ENCODE measurements at places on chromosomes 12 and 14. TPM values are rescaled to one million over a fixed set of nuclear protein-coding genes. Genes with fewer than 3 reads are reported as not detected.

DNA sequence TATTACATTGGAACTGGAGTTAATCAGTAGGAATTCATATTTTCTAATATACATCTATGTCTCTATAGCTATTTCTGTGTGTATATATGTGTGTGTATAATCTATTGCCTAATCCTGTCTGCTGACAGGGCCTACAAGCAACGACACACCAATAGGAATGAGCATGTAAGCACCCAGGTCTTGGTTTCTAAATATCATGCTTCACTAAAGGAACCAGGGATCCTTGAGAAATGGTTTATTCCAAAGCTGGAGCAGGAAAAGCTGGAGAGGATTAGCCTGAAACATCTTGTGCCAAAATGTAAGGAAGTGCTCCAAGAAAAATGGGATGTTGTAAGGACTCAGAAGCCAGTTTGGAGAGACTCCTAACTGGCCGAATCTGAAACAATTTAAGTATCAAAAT is 29.3 kb upstream of the LGALS3 start:
- no peaks in the 10 kb centered on the region for H3K36me3 ChIP-seq
- no peak overlapping the region for H3K27ac ChIP-seq
- H3K4me1 ChIP-seq: peaks cover 12% of the 10 kb centered on the region
- DNase-seq: no peak
- H3K4me3 ChIP-seq: no peak overlapping the region

DNA sequence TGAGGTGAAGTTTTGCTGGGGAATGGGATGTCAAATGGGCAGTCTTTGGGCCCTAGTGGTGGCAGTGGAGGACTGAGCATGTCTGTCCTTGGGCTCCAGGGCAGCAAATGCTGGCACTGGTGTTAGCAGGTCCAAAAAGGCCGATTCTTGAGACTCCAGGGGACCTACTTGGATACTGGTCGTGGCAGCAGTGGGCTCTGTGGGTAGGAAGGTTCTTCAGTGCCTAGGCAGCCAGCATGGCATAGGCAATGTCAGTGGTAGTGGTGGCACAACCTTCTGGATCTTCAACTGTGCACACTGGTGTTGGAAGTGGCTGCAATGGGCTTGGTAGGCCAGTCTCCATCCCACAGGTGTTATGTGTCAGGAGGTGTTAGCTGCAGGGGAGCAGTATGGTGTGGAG is 334.7 kb upstream of the KITLG start:
- DNase-seq: no peak
- H3K27me3 ChIP-seq: no peaks in the 10 kb centered on the region
- H3K4me3 ChIP-seq: no peak overlapping the region
- H3K27ac ChIP-seq: no peak overlapping the region
- peaks cover 20% of the 10 kb centered on the region for H3K36me3 ChIP-seq
- no peaks in the 10 kb centered on the region for H3K4me1 ChIP-seq

DNA sequence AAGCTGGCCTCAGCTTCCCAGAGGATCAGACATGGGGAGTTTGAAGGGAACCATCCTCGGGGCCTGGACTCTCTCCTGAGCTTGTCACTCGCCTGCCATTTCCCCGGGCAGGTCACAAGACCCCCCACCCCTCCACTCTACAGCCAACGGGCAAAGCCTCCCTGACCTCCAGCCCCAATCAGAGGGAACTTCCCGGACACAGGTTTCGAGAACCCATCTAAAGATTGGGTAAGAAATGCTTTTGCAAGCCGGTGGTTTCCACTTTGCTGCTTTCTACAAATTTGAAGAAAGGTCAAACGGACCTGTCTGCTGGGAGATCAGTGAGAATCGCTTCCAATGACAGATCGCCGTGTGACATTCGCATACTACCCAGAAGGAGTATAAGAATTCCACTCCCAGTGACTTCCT is 89.6 kb downstream of the SCARB1 start:
- H3K27ac ChIP-seq: no peak overlapping the region
- no peak for DNase-seq
- no peak overlapping the region for H3K4me3 ChIP-seq

- H3K27ac ChIP-seq: no peak overlapping the region
- H3K36me3 ChIP-seq: no peaks in the 10 kb centered on the region
- no peak overlapping the region for H3K4me3 ChIP-seq
- no peaks in the 10 kb centered on the region for H3K4me1 ChIP-seq
- no peak for DNase-seq
Measured at GRCh38 chr12:79187032-79187431, 322.5 kb downstream of the SYT1 start.

DNA sequence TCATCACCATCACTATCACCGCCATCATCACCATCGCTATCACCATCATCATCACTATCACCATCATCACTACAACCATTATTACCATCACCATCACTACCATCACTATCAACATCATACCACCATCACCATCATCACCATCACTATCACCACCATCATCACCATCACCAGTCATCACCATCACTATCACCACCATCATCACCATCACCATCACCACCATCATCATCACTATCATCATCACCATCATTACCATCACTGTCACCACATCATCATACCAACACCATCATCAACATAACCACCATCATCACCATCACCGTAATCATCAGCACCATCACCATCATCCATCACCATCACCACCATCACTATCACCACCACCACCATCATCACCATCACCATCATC is 213.8 kb downstream of the ALG10 start:
- H3K27me3 ChIP-seq: no peaks in the 10 kb centered on the region
- H3K36me3 ChIP-seq: peaks cover 22% of the 10 kb centered on the region
- DNase-seq: no peak
- H3K4me3 ChIP-seq: no peak overlapping the region
- H3K27ac ChIP-seq: no peak overlapping the region

GRCh38 chr14:34722723-34723545 is 8.5 kb upstream of the CFL2 start:
- no peak overlapping the region for H3K27ac ChIP-seq
- H3K36me3 ChIP-seq: no peaks in the 10 kb centered on the region
- no peaks in the 10 kb centered on the region for H3K4me1 ChIP-seq
- peak; percentile 41 for DNase-seq
- H3K4me3 ChIP-seq: no peak overlapping the region

GRCh38 chr12:67669217-67669933 is 20.8 kb downstream of the DYRK2 start:
- H3K36me3 ChIP-seq: peaks cover 28% of the 10 kb centered on the region
- H3K4me3 ChIP-seq: no peak overlapping the region
- DNase-seq: no peak
- H3K4me1 ChIP-seq: no peaks in the 10 kb centered on the region
- no peak overlapping the region for H3K27ac ChIP-seq

- H3K4me1 ChIP-seq: no peaks in the 10 kb centered on the region
- no peak overlapping the region for H3K27ac ChIP-seq
- H3K27me3 ChIP-seq: no peaks in the 10 kb centered on the region
- no peak for DNase-seq
Measured at GRCh38 chr12:72523754-72524153, 251.6 kb downstream of the TRHDE start.

DNA sequence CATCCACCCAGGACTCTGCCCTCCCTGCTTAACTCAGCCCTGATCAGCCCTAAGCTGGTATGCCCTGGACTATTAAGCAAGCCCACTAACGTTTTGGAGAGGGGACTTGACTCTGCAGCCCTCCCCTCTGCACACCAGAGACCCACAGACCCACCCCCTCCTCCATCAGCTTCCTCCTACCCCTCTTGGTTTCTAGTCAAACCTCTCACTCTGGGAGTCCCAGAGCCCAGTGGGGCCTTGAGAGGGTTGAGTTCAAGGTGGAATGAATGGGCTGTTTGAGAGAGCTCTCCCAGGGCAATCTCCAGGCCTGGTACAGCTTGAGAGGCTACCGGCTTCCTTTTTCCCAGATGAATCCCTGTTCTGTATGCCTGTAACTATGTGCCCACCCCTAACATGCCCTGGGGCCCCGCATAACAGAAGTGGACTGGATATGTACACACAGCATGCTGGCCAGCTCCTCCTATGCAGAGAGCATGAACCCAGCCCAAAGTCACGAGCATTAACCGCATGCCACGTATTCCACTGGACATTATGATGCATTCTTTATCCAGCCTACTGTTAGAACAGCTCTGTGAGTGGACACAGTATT is 43.6 kb downstream of the IRF2BPL start:
- H3K4me3 ChIP-seq: no peak overlapping the region
- H3K4me1 ChIP-seq: no peaks in the 10 kb centered on the region
- peaks cover 5% of the 10 kb centered on the region for H3K36me3 ChIP-seq
- no peak for DNase-seq
- no peaks in the 10 kb centered on the region for H3K27me3 ChIP-seq

DNA sequence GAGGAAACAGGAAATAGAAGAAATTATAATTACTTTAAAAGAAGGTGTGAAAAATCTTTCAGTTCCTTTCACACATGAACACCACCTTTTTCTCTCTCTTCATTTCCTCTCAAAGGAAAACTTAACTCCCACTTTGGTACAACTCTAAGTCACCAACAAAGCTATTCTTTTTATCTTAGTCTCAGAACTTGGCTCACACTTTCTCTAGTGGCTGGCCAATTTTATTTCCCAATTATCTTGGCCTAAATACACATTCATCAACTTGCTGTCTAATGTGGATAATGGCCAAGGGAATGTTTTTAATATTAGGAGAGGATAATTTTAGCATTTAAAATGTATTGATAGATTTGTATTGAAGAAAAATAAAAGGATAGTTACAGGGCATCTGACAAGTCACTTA is 64.5 kb upstream of the NAV3 start:
- no peak overlapping the region for H3K27ac ChIP-seq
- no peak overlapping the region for H3K4me3 ChIP-seq
- H3K27me3 ChIP-seq: no peaks in the 10 kb centered on the region
- no peaks in the 10 kb centered on the region for H3K4me1 ChIP-seq
- H3K36me3 ChIP-seq: no peaks in the 10 kb centered on the region
- no peak for DNase-seq

DNA sequence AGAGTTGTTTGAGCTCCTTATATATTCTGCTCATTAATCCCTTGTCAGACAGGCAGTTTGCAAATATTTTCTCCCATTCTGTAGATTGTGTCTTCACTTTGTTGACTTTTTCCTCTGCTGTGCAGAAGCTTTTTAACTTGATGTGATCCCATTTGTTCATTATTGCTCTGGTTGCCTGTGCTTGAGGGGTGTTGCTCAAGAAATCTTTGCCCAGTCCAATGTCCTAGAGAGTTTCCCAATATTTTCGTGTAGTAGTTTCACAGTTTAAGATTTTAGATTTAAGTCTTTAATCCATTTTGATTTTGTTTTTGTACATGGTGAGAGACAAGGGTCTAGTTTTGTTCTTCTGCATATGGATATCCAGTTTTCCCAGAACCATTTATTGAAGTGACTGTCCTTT is 19.8 kb downstream of the ABCC9 start:
- no peak overlapping the region for H3K4me3 ChIP-seq
- H3K4me1 ChIP-seq: no peaks in the 10 kb centered on the region
- DNase-seq: no peak
- H3K27me3 ChIP-seq: no peaks in the 10 kb centered on the region
- no peak overlapping the region for H3K27ac ChIP-seq

DNA sequence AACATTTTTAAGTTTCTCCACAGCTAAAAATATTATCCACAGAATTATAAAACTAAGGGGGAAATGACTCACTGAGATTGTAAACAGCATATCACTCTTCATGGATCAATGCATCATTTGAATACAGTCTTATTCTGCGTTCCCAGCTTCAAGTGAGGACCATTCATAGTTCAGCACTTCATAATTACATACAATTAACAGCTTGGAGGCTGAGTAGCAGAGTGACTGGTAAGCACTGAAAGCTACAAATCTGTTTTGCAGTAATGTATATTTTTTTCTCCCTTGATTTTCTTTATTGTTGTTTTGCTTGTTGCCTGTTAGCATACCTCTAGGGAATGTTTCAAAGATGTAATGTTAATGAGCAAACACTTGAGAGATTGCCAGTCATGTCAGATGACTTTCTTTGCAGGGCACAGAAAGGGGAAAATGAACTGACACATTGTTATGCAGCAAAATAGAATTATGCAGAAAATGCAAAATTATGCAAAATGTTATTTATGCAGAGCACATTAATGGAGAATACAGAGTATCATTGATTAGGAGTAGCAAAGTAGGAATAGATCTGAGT is 138.6 kb downstream of the RPS29 start:
- no peaks in the 10 kb centered on the region for H3K4me1 ChIP-seq
- H3K27ac ChIP-seq: no peak overlapping the region
- no peak for DNase-seq
- H3K36me3 ChIP-seq: peaks cover 5% of the 10 kb centered on the region

GRCh38 chr14:36996133-36996856 is 176.1 kb downstream of the SLC25A21 start:
- H3K27ac ChIP-seq: no peak overlapping the region
- DNase-seq: no peak
- no peaks in the 10 kb centered on the region for H3K36me3 ChIP-seq
- no peak overlapping the region for H3K4me3 ChIP-seq

DNA sequence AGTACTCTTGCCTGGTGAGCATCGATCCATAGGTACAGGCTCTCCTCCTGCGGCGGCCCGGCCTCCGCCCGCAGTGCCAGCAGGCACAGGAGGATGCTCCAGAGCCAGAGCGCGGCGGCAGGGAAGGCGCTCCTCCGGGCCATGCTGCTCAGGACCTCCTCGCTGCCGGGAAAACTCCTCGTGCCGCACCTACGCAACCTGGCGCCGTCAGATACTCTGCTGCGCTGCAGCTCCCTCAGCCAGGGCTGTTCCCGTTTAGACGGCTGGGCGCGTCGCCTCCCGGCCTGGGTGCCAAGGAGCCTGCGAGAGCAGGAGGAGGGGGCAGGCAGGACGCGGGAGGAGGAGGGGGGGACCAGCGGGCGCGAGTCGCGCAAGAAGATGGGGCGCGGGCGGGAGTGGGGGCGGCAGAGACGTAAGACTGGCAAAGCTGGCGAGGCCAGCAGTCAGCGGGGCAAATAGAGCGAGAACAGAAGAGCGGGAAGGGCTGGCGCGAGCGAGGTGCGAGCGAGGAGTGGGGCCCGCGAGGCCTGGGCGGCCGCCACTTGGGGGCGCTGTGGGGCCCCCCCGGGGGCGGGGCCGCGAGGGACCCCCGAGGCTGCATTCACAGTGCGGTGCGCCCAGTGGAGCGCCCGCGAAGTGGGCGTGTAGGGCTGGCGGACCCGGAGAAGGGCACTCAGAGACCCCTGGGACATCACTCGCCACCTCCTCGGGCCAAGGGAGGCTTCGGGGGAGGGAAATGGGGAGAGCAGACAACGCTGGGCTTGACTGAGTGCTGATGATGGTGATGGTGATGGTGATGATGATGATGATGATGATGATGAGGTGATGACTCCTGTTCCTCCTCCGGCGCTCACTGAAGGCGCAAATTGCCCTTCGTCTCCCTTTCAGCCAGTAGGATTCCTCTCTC is at the start of gene WIF1:
Gene WIF1, minus strand, starts transcription at position 257 of the 907 bp plus-strand sequence. Its CDS starts 114 bp downstream, at position 143.
- peaks cover 2% of the 10 kb centered on the region for H3K27me3 ChIP-seq
- peak; percentile 89 for DNase-seq
- peak within 1 kb of the TSS; percentile 75 for H3K4me3 ChIP-seq

GRCh38 chr12:81081726-81082125 is 3.8 kb downstream of the ACSS3 start:
- no peaks in the 10 kb centered on the region for H3K36me3 ChIP-seq
- H3K4me1 ChIP-seq: peaks cover 5% of the 10 kb centered on the region
- H3K27ac ChIP-seq: no peak overlapping the region
- H3K4me3 ChIP-seq: no peak overlapping the region
- DNase-seq: no peak

- H3K27me3 ChIP-seq: no peaks in the 10 kb centered on the region
- DNase-seq: peak; percentile 18
- H3K27ac ChIP-seq: no peak overlapping the region
- no peaks in the 10 kb centered on the region for H3K36me3 ChIP-seq
- H3K4me3 ChIP-seq: no peak overlapping the region
- H3K4me1 ChIP-seq: no peaks in the 10 kb centered on the region
Measured at GRCh38 chr14:100779691-100780080, 46.2 kb upstream of the MEG3 start.

- H3K4me3 ChIP-seq: no peak overlapping the region
- no peaks in the 10 kb centered on the region for H3K27me3 ChIP-seq
- H3K27ac ChIP-seq: no peak overlapping the region
- DNase-seq: no peak
Measured at GRCh38 chr14:31188744-31189143, 18.8 kb downstream of the HECTD1 start.

Gene LTBR
- 3.4 TPM for total RNA-seq

Gene ZNF605
- 17.3 TPM for total RNA-seq
